ENCODE measurements at places on chromosomes 11 and 22. TPM values are rescaled to one million over a fixed set of nuclear protein-coding genes. Genes with fewer than 3 reads are reported as not detected.

GRCh38 chr22:31089160-31090100 is 8.3 kb downstream of the SMTN start:
- no peaks in the 10 kb centered on the region for H3K27me3 ChIP-seq
- DNase-seq: peak; percentile 43
- H3K36me3 ChIP-seq: peaks cover 85% of the 10 kb centered on the region
- H3K4me1 ChIP-seq: peaks cover 79% of the 10 kb centered on the region
- peak overlapping the region; percentile 86 for H3K27ac ChIP-seq
- no peak overlapping the region for H3K4me3 ChIP-seq

C22orf42 gene
- not detected for total RNA-seq

NECTIN1 gene
- total RNA-seq: 7.9 TPM

- no peaks in the 10 kb centered on the region for H3K4me1 ChIP-seq
- no peaks in the 10 kb centered on the region for H3K36me3 ChIP-seq
Measured at GRCh38 chr11:100810666-100811065, 123.6 kb downstream of the ARHGAP42 start.

DNA sequence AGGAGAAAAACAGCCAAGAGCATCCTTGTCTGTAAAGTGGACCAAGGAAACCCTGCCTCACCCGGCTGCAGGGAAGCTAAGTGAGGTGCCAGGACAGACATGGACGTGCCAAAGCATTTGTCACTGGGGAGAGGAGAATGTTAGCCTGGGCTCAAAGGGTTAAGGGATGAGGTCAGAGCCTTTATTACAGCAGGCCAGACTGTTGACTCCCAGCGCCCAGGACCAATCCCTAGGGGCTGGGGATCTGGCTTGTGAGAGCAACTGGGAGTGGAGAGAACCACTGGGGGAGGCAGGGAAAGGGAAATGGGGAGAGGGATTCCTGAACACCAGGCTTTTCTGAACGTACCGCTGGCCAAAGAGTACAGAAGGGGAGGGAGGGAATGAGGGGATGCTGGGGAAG is 2.6 kb downstream of the CHRM1 start:
- peaks cover 13% of the 10 kb centered on the region for H3K4me1 ChIP-seq
- peaks cover 44% of the 10 kb centered on the region for H3K27me3 ChIP-seq
- H3K36me3 ChIP-seq: no peaks in the 10 kb centered on the region
- H3K27ac ChIP-seq: no peak overlapping the region
- no peak for DNase-seq

NF2 gene
- 30.1 TPM for total RNA-seq

CCDC87 gene
- 0.09 TPM for total RNA-seq

- no peak for DNase-seq
- peaks cover 47% of the 10 kb centered on the region for H3K4me1 ChIP-seq
Measured at GRCh38 chr11:2892967-2893528, 7.5 kb upstream of the CDKN1C start.

GRCh38 chr22:36156515-36157419 is 3.8 kb downstream of the APOL3 start:
- no peaks in the 10 kb centered on the region for H3K36me3 ChIP-seq
- no peaks in the 10 kb centered on the region for H3K27me3 ChIP-seq
- H3K4me1 ChIP-seq: peaks cover 54% of the 10 kb centered on the region

DNA sequence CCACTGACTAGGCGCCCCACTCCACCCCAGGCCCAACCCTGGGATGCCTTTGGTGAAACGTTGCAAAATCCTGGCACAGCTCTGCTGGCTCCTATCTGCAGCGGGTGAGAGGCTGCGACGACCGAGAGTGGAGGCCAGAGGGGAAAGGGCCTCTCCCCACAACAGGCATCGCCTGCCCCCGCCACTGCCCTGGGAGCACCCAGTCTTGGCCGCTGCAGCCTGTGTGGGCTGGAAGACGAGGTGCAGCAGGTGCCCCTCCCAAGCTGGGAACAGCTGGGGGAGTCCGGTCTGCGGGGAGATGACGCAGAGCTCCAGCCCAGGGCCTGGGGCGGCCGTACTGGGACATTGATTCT is 4.2 kb upstream of the PIM3 start:
- H3K4me3 ChIP-seq: no peak overlapping the region
- H3K36me3 ChIP-seq: no peaks in the 10 kb centered on the region

DNA sequence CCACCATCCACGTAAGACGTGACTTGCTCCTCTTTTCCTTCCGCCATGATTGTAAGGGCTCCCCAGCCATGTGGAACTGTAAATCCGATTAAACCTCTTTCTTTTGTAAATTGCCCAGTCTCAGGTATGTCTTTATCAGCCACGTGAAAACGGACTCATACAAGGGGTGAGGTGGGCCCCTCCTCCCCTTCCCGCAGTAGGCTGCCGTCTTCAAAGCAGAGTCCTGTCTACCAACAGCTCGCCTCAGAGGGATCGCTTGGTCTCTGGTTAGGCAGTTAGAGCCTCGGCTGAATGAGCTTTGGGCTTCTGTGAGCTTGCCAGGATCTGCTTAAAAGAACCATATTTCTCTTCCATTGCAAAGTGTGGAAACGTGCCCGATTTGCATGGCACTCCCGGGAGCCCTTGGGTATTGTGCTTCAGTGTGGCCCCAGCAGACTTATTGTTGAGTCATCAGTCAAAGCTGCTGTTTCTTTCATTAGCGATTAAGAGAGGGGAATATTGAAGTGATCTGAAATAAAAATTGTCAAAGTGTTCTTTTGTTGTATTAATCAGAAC is 338.3 kb downstream of the TBC1D22A start:
- DNase-seq: no peak
- H3K4me1 ChIP-seq: no peaks in the 10 kb centered on the region
- no peak overlapping the region for H3K27ac ChIP-seq
- H3K4me3 ChIP-seq: no peak overlapping the region
- no peaks in the 10 kb centered on the region for H3K27me3 ChIP-seq

DNA sequence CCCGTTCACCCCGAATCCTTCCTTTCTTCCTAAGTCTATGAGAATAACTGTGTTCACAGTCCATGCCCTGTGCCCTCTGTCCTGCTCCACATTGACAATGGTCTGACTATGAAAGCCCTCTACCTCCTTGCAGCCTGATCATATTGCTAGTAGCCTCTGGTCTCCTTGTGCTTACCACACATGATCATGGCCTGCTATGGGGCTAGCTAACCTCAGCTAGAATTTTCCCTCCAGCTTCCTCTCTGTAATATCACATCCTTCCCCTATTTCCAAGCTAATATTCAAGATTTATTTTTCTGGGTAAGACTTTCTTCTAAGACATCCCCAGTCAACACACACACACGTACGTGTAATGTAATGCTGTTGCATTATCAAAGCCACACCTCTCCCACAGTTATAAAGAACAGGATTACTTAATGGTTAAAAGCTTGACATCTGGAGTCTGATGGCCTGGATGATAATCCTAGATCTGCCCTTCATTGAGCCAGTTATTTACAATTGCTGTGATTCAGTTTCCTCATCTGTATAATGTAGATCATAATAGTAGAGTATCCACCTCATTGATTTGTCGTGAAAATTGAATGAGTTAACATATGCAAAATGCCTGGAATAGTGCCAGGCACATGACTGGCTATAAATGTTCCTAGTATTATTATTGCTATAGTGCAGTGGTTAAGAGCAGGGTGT is 214.4 kb upstream of the BLID start:
- H3K36me3 ChIP-seq: no peaks in the 10 kb centered on the region
- H3K4me1 ChIP-seq: peaks cover 2% of the 10 kb centered on the region
- H3K27ac ChIP-seq: no peak overlapping the region
- H3K27me3 ChIP-seq: no peaks in the 10 kb centered on the region
- H3K4me3 ChIP-seq: no peak overlapping the region
- no peak for DNase-seq

OR6T1 gene
- not detected for total RNA-seq

DNA sequence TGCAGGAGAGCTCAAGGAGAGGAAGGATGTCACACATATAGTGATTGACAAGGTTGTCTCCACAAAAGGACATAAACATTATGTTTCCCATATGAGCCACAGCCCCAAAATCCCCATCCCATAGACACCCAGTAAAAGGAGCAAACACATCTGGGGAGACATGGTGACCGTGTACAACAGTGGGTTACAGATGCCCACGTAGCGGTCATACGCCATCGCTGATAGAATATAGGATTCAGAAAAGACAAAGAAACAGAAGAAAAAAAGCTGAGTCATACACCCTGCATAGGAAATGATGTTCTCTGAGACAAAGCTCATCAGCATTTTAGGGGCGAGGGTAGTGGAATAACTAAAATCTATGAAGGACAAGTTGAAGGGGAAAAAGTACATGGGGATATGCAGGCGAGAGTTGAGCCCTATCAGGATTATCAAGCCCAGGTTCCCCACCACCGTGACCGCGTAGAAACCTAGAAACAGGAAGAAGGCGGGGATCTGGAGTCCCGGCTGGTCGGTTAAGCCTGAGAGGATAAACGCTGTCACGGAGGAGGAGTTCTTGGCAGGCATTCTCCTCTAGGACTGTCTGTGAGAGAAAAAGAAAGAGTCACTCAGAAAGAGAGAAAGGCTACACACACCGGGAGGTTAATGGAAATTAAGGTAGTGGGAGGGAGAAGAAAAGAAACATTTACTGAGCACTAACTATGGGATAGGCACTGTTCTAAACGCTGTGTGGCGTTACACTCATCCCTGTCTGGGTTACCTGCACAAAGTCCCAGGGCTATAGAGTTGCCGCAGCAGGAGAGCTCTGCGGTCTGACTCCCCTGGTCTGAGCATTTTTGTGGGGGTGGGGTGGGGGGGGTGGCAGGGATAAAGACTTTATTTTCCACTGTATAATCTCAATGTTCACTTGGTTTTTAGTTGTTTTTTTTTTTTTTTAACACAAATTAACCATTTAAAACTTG is 36.1 kb upstream of the OR8B8 start:
- H3K27me3 ChIP-seq: peaks cover 2% of the 10 kb centered on the region
- peak overlapping the region; percentile 9 for H3K4me3 ChIP-seq
- no peaks in the 10 kb centered on the region for H3K36me3 ChIP-seq
- peak; percentile 86 for DNase-seq

DNA sequence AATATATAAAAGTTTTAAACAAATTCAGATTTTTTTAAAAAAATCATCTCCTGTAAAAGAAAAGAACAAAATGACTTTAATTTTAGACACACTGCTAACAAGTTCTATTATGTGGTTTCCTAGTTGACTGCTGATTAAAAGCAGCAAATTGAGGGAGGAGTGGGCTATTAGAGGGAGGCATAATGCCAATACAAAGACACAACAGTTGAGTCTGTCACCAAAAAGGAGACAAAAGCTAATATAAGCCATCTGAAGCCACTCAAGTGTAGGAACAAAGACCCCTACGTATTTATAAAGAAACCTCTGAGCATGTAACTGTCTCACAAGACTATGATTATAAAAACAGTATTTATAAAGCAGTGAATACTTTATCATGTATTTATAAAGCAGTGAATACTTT is 28.6 kb downstream of the TMEM123 start:
- H3K36me3 ChIP-seq: no peaks in the 10 kb centered on the region
- peaks cover 21% of the 10 kb centered on the region for H3K4me1 ChIP-seq
- H3K27ac ChIP-seq: no peak overlapping the region
- no peak for DNase-seq
- H3K27me3 ChIP-seq: no peaks in the 10 kb centered on the region
- no peak overlapping the region for H3K4me3 ChIP-seq

DNA sequence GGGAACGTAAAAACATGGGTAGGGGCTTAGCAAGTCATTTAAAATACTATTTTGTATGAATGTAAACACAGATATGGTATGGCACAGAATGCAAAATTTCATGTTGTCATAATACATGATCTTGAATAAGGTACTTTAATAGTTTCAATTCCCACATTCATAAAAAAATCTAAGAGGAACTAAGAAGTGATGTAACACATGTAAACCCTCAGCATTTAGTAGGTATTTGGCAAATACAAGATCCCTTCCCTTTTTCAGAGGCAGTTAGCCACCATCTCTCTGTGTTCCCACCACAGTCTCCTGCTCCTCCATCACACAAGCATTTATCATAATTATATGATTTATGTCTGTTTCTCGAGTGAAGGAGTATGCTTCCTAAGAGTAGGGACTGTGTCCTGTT is 251.8 kb downstream of the TENM4 start:
- no peaks in the 10 kb centered on the region for H3K4me1 ChIP-seq
- H3K27ac ChIP-seq: no peak overlapping the region
- H3K27me3 ChIP-seq: no peaks in the 10 kb centered on the region
- no peak overlapping the region for H3K4me3 ChIP-seq
- no peaks in the 10 kb centered on the region for H3K36me3 ChIP-seq
- no peak for DNase-seq

SERPING1 gene
- 31.4 TPM for total RNA-seq

SEC14L6 gene
- total RNA-seq: 0.35 TPM

- peak; percentile 37 for DNase-seq
- H3K4me3 ChIP-seq: no peak overlapping the region
- no peaks in the 10 kb centered on the region for H3K36me3 ChIP-seq
- peaks cover 18% of the 10 kb centered on the region for H3K4me1 ChIP-seq
- no peaks in the 10 kb centered on the region for H3K27me3 ChIP-seq
- no peak overlapping the region for H3K27ac ChIP-seq
Measured at GRCh38 chr11:69170704-69171103, 15.0 kb downstream of the SMIM38 start.

DNA sequence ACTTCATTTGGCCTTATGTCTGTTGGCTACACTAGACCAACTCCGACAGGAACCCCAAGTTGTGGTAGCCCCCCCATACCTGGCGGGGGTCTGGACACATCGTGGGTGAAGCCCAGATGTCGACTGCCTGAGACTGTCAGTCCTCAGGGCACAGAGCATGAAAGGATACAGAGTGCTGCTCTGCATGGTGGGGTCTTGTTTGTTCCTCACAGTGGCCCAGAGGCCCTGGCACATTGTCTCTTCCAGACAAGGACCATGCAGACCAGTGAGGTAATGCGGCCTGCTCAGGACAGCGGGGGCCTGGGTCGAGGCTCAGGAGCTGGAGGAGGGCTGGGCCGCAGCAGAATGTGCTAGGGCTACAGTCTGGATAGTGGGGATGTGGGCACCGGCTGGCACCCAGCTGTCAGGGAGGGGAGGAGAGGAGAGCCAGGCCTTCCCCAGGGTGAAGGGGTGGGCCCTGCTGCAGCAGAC is 14.6 kb downstream of the CAPN5 start:
- H3K4me1 ChIP-seq: peaks cover 17% of the 10 kb centered on the region
- H3K36me3 ChIP-seq: peaks cover 11% of the 10 kb centered on the region
- H3K4me3 ChIP-seq: no peak overlapping the region
- no peaks in the 10 kb centered on the region for H3K27me3 ChIP-seq
- H3K27ac ChIP-seq: no peak overlapping the region
- DNase-seq: no peak

DNA sequence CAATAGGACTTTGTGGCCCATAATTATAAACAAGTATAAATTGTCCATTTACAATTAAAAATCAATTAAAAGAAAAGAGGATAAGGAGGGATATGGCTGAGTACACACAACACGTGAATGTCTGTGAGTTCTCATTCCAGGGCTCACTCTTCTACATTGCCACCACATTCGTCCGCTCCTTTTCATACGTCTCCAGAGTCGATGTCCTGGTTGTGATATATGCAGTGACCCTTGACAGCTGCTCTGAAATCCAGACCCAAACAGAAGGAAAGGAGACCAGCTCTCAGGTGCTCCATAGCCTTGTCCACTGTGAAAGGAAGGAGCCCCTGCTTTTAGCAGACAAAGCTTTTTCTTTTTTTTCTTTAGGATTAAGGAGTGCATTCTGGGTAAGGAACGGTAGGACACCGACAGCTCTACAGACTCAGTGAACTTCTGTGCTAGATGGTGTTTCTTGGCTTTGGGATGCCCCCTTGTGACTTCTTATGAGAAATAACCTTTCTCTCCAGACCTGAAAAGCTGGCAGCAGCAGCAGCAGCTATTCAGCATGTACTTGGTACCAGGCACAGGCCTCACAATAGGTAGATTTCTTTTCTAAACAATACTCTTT is 19.7 kb upstream of the DNAJB13 start:
- DNase-seq: peak; percentile 53
- H3K27me3 ChIP-seq: no peaks in the 10 kb centered on the region
- peaks cover 60% of the 10 kb centered on the region for H3K36me3 ChIP-seq
- H3K4me3 ChIP-seq: no peak overlapping the region
- H3K27ac ChIP-seq: no peak overlapping the region

- H3K36me3 ChIP-seq: no peaks in the 10 kb centered on the region
- H3K27me3 ChIP-seq: peaks cover 37% of the 10 kb centered on the region
- no peak overlapping the region for H3K4me3 ChIP-seq
- H3K27ac ChIP-seq: no peak overlapping the region
- H3K4me1 ChIP-seq: no peaks in the 10 kb centered on the region
Measured at GRCh38 chr11:70646272-70647049, 248.1 kb downstream of the CTTN start.

Data from muscle of leg (tissue), 16 donors.